ENCODE measurements at places on chromosomes 12 and 14.

- DNase-seq = no peak
These were observed 6.3 kb downstream of the FLRT2 start for GRCh38 chr14:85535991-85536832.

DNA sequence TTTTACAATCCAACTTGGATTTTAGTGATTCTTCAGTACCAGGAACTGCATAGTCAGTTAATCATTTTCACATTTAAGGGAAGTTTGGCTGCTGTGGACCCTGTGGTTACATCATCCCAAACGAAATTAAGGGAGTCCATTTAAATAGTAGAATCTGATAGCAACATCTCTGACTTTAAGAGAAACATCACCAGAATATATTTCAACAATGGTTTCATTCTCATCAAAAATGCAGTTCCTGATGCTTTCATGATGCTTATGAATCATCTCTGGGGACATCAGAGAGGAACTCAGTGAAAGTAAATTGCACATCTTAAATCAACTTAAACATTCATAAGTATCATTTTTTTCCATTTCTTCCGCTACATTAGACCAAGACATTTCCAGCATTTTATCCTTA lies 1170.7 kb downstream of the FSCB start:
- DNase-seq = no peak

DNA sequence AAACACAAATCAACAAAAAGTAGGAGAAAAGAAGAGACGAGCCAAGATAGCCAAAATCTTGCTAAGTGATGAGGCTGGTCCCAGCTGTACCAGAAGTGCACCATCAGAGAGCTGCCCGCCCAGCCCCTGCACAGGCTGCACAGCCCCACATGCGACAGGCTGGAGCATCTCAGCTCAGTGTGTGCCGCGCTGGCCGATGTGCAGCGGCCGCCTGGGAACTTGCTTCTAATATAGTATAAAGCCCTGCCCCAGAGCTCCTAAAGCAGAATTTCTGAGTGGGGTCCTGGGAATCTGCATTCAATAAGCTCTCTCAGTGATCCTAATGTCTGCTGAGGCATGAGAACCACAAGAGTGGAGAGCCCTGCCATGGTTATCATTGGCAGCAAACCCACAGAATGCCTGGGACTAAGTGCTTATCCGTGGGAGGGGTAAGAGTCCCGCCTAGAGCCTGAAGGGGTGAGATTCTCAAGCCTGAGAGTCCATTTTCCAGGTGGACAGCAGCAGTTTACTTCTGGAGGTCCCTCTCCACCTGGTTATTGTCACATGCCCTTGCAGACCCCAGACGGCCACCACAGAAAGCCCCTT lies 171.6 kb downstream of the DPF3 start:
- DNase-seq = no peak

- no peak for DNase-seq
These were observed 112.3 kb upstream of the KRR1 start for GRCh38 chr12:75623631-75624154.

DNA sequence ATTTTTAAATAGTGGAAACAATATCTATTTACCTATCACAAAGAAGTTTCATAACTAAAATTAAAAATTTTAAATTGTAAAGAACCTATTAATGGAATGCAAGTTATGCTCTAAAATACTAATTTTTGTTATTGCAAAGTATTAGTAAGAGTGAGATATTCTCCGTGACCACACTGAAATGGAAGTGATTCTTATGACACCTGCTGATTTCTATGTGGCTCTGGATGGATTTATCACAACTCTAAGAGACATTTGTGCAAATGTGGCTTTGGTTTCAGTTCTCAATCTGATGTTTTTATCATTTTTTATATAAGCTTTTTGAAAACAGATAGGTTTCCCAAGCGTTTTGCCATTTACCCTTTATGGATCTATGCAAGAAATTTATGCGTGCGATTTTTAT lies 497.8 kb downstream of the NAV3 start:
- DNase-seq = no peak

- DNase-seq = no peak
These were observed 425.7 kb upstream of the PRICKLE1 start for GRCh38 chr12:43015090-43015737.

DNA sequence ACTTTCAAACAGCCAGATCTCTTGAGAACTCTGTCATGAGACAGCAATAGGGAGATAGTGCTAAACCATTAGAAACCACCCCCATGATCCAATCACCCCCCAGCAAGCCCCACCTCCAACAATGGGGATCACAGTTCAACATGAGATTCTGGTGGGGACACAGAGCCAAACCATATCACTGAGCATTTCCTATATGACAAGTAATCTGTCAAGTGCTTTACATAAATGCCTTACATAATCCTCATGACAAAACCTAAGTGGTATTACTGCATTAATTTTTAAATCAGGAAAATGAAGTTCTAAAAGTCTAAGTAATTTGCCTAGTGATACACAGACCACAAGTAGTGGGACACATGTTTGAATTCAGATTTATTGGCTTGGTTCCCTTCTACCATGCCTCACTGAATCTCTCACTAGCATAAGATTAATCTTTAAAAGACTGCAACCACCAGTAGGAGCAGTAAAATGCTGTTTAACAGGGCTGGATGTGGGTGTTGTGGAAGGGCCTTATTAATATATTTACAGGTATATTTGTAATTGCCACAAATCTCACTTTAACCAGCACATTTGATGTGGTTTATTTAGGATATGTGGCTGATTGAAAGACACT lies 323.1 kb upstream of the FBXO33 start:
- DNase-seq = no peak

- DNase-seq = no peak
These were observed 93.4 kb downstream of the ADGRD1 start for GRCh38 chr12:131046813-131047788.

DNA sequence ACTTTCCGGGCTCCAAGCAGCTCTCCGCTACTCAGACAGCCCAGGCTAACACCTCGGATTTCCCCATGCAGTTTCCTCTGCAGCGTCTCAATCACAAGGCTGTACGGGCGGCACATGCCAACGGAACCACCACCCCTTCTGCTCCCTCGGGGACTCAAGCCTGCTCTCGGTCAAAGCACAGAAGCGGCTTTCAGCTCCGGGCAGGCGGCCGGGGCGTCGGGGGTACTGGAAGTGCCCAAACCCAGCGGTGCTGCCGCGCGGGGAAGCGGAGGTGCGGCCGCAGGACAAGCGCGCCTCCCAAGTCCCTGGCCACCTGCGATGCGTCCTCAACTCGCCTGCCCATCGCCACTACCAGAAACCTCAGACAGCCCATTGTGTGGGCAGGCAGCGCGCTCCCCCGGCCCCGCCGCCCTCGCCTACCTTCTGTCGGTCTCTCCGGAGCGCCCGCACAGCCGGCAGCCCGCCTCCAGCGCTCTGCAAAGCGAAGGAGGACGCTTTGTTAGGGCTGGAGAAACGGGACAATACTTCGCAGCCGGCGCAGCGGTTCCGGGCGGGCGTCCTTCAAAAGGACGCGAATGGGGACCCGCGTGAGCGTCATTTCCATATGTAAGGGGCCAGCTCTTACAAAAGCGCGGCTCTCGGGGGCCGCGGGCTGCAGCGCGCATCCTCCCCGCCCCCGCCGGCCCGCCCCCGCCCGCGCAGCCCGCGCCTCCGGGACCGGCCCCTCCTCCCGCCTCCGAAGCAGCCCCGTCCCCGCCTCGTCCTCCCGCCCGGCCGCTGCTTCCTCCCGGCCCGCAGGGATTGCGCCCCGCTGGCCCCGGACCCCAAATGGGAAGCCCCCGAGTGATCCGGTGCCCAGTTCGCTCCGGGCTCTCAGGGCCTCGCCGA lies 674 bp downstream of the NIN start:
- DNase-seq = peak; percentile 78

- DNase-seq = no peak
These were observed 670 bp downstream of the DYRK2 start for GRCh38 chr12:67649261-67649569.

- DNase-seq = no peak
These were observed 147.9 kb downstream of the SYNE2 start for GRCh38 chr14:64000749-64001148.

DNA sequence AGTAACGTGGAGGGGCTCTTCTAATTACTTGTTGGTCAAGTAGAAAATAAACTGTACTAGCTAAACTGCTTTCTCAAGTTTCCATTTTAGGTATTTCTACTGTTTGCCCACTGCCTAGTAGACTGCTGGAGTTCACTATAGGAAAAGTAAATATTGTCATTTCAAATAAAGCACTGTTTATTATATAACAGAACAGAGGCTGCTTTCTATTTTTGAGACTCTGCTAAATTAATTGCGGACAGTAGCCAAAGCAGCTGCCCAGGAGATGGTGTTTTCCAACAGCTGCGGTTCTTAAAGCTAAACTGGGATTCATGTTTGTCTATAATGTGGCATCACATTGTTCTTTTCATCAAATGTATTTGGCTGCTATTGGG lies 15.9 kb upstream of the SIX1 start:
- DNase-seq = no peak

DNA sequence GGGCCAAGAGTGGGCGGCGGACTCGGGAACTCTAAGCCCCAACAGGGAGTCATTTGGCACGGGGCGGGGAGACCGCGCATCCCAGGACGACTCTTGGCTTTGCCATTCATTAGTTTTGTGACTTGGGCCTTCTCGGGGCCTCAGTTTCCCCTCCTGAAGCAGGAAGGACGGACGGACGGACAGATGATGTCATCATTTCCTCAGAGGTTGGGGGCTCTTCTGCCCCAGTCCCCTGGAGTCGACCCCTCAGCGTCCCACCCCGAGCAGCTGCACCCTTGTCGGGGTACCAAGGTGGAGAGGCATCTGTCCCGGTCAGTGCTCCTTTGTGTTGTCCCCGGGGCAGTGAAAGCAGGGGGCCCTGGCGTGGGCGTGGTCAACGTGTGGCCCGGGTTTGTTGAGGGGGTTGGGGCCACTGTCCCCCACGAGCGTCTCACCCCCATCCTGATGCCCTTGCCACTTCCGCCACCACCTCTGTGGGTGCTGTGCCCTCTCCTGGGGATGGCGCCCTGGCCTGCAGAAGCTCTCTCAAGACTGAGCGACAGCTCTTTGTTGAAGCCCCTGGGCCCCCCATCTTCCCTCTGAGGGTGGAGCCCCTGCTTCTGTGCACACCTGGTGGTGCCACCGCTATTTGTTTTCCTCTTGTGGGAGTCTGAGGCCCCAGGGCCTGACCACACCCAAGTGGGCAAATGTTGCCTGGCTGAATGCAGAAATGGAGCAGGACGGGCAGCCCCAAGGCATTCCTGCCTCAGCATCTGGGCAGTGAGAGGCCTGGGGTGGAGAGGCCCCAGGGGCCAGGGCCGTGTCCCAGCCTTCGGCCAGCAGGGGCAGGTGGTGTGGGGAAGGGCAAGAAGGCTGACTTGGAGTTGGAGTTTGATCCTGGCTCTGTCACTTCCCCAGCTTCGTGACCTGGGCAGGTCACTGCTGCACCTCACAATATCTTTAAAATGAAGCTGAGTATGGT lies 896 bp downstream of the HHIPL1 start:
- DNase-seq = no peak

DNA sequence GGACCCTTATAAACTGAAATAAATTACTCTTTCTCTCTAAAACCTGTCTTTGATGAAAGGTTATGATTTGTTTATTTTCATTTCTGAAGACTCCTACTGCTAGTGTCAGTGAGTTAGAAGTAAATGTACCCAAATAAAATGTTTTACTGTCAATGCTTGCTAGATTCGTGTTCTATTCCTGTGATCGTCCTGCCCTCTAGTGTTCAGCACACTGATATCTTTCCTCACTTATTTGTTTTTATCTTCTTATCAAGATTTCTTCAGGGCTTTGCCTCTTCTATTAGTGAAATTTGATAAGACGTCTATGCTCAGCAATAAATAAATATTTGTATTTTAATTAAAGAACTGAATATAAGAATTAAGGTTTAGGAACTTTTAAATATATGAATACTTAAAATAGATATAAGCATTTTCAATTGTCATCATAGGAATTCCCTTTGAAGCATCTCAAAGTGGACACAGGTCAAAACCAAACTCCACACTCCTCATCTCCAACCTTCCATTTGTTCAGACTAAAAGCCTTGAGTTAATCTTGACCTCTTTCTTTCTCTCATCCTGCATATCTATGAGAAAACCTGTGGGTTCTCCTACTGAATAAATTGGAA lies 75.8 kb downstream of the C12orf50 start:
- no peak for DNase-seq

GRCh38 chr12:113151655-113152054 lies 2.1 kb downstream of the CFAP73 start:
- no peak for DNase-seq
